ENCODE measurements at places on chromosomes 7 and 10.

GRCh38 chr10:56763090-56763489 lies 402.0 kb upstream of the ZWINT start:
- no peak for DNase-seq

GRCh38 chr7:92762851-92763250 lies 73.5 kb downstream of the CDK6 start:
- DNase-seq = no peak

GRCh38 chr7:11779864-11780674 lies 51.9 kb downstream of the THSD7A start:
- DNase-seq = no peak

- DNase-seq = no peak
These were observed 558 bp downstream of the ARHGAP22 start for GRCh38 chr10:48604039-48604990.

GRCh38 chr10:2908851-2909630 lies 158.3 kb upstream of the PFKP start:
- no peak for DNase-seq

DNA sequence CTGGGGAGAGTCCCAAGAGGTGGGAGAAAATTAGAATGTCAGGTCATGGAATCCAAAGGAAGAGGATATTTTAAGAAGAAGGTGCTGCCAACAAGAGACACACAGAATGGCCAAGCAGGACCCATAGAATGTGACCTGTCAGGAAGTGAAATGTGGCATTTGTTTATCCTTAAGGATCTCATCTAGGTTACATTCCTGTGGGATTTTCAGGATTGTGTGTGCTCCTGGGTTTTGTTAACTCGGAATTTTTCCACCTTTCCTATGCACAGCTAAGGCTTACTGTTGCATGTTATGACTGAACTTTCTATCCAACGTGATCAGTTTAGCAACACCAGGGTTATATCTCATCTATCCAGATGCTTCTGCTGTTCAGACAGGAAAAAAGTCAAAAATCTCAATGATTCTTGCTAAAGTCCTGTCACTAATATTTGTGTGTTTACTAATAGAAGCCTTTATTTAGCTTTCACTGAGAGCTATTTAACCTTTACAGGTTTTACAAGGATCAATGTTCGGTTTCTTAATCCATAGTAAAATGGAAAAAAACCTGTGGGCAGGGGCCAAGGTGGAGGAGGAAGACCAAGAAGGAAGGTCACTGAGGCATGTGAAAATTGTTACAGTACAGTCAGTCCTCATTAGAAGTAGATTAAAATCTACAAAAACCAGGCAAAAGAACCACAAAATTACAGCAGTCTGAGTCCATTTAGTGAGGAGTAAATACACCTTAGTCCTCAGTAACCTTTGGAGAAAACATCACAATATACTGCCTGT lies 437.8 kb upstream of the NPVF start:
- DNase-seq = no peak

GRCh38 chr10:11748866-11749265 lies 6.7 kb downstream of the ECHDC3 start:
- no peak for DNase-seq

DNA sequence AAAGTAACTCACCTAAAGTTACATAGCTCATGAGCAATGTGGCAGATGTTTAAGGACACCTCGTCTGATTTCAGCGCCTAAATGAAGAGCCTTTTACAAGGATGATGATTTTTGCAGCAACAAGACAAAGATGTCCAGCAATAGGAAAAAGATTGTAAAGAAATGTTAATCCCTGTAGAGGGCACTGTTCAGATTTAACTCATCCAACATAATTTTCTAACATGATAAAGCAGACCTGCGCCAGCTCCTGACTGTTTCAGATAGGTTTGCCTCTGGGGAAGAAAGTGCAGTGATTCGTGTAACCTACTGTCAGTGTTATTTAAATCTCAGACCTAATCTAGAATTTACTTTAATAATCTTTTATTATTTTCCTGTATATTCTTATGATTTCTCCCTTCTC lies 595.2 kb downstream of the AUTS2 start:
- DNase-seq = no peak

DNA sequence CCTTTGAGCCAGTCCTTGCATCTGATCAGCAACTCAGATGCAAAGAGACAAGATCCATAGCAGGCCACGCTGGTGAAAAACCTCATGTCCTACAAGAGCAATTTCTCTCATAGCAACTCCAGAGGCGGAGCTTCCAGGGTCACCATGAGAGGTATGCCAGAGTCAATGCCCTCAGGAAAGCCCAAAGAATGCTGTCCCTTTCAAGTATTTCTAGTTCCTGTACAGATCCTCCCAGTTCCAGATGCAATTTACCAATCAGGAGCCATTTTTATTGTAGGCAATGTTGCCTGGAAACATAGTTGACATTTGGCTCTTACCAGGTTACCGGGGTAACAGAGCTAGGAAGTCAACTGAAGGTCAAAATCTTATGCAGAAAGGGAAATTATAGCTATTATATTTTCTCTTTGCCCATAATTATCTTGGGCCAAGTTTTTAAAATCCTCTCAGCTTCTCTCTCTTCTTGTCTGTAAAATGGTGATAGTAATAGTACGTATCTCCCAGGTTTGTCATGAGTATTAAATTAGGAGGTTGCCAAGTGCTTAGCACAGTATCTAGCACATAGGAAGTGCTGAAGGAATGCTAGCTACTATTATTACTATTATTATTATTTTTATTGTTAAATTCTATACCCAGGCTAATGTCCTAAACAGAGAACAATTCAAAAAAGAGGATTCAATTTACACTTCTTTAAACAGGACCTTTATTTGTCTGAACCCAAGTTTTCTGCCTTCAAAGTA lies 46.3 kb upstream of the TM9SF3 start:
- DNase-seq = no peak

DNA sequence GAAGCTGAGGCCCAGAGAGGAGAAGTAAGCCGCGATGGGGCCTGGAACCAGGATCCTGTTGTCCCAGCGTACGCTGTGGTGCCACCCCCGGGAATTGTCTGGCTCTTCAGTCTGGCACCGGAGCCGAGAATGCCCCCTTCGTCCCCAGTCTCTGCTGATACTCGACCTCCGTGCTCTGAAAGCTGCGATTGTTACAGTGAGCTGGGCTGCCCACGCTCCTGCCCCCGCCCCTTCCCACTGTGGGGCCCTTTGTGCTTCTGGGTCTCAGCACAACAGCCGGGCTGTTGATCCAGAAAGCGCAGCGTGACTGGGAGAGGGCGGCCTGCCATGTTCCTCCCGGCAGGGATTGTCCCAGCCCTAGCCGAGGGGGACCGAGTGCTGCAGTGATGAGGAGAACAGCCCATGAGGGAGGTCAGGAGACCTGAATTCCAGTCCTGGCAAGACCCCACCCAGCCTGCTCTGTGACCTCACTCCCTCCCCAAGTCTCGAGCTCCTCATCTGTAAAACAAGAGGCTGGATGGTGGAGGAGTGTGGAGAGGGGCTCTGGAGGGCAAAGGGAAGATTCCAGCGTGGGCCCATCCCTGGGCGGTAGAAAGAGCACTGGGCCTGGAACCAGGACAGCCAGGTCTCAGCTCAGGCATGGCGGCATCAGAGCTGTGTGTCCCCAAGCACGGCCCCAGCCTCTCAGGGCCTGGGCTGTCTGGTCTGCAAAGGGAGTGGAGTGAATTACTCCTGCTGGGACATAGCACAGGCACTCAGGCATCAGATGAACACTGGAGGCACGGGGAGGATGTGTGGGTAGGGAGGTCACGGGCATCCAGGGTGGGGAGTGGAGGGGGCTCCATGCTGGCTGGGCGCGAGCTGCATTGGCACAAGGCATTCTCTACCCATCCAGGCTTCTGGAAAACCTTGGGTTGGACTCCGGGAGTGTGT lies 43.6 kb downstream of the TSPAN15 start:
- peak; percentile 51 for DNase-seq

DNA sequence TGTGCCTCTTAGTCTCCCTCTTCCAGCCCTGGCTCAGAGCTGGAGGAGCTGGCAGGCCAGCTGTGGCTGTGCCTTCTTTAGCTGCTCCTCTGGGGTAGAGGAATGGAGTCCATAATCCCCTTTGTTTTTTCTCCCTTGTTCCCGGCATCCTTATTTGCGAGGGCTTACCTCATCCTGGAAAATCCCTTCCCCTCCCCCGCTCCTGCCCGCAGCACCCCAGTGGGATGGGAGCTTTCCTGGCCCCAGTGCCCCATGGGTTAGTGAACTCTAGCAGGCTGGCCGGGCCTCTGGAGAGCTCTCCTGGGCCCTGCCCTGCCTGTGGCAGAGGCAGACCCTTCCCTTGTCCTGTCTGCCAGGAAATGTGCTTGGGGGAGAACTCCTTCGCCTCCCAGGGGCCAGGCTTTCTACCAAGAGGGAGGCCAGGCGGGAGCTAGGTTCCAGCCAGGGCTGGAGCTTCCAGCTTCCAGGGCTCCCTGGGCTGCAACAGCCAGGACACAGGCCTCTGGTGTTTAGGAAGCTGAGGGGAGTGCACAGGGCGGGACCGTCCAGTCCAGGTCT lies 16.5 kb upstream of the TRIM8 start:
- DNase-seq = no peak

GRCh38 chr10:101111547-101111946 lies 19.6 kb upstream of the TLX1 start:
- DNase-seq = no peak

- DNase-seq = no peak
These were observed 76.0 kb downstream of the USP6NL start for GRCh38 chr10:11535346-11535959.

DNA sequence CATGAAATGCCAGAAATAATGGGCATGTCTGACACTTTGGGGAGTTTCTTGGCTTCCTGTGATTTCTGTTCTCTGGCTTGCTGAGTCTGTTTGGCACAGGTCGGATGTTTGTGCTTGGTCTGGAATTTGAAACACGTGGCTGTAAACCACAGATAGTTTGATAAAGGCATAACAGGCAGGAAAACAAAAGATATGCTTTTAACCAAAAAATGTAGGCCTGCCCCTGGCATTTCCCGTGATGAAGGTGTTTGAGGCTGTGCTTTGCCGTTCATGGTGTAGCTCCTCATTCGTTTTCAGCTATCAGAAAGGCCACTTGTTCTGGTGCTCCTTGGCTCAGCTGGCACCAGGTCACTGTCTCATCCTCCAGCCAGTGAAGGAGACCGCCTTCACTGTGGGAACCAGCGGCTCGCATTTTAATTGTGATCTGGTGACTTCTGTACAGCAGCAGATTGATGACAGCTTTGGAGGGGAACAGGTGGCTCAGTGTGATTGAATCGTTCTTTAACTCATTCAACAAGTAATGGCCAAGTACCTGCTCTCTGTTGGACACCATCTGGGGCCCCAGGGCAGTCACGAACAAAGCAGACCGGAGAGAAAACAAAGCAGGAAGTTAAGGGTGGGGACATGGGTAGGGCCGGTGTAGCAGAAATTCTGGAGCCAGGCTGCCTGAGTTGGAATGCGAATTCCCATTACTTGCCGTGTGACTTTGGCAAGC lies 111.5 kb downstream of the CCNY start:
- no peak for DNase-seq

GRCh38 chr10:14873090-14873760 lies 5.4 kb upstream of the SUV39H2 start:
- no peak for DNase-seq

DNA sequence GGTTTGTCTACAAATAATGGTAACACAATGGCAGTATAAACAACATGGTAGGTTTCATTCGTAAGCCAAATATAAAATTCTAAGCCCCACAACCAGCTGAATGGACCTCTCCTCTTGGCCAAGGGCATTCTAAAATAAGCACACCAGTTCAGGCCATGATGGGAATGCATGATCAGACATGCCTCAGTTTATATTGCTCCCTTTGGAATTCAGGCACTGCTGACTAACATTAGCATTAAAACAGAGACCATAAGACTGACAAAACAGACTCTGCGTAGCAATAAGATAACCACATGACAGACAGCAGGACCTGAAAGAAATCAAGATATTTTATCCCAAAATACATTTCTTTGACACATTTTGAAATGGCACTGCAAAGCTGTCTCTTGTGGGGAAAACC lies 125.8 kb downstream of the FAM107B start:
- no peak for DNase-seq

- no peak for DNase-seq
These were observed 225.0 kb upstream of the FAM3C start for GRCh38 chr7:121620953-121621606.

- DNase-seq = no peak
These were observed 334.6 kb downstream of the PTPRN2 start for GRCh38 chr7:158252837-158253669.

DNA sequence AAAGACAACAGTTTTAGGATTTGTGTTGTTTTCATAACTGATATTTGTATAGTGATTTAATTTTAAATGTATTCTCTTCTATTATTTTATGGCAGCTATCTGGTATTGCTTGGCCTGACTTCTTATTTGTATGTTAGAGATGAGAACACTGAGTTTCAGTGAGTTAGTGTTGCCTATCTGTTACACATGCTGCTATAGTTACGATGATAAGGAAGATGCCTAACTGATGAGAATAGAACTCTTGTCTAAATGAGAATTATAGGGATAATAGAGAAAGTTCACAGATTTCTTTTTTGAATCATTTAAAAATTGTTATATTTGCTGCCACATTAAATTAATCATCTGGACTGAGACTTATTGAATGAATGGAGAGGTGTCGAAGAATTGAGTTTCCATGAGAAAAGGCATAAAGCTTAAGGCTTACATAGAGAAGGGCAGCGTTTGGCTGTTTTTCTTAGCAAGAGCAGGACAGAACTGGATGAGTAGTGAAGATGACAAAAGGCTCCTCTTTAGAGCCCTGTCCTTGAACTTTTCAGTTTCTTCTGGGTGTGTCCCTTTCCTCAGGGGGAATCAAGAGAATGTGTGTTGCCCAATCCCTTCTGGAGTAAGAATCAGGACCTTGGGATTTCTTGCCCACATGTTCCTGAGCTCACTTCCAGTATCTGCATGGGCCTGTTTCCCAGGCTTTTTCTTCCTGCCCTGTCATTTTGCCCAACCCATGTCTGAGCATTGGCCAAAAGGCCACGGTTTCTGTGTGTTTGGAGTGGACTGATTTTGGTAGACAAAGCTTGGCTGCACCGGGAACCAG lies 195.6 kb upstream of the CSTF2T start:
- no peak for DNase-seq

- no peak for DNase-seq
These were observed 16.1 kb upstream of the OGDHL start for GRCh38 chr10:49778197-49778596.

DNA sequence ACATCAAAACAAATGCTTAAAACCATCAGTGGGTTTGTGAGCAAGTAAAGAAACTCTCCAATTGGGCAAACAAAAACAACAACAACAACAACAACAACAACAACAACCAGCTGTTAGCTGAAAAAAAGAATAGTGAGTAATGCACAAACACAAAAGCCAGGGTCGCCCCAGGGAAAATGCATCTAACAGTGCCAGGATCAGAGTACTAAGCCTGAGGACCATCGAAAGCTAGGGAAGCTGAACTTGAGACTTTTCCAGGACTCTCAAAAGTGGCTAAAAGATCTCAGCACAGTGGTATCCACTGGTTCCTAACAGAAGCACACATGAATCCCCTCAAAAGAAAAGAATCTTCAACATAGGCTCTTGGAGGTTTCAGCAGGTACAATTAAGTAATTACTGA lies 83.3 kb downstream of the CPXM2 start:
- no peak for DNase-seq
